ENCODE measurements at places on chromosomes 13 and 19. TPM values are rescaled to one million over a fixed set of nuclear protein-coding genes. Genes with fewer than 3 reads are reported as not detected.

Gene HCST
- 1.2 TPM for total RNA-seq

Gene ZGLP1
- total RNA-seq = 5.0 TPM

Gene LYPD3
- total RNA-seq = 3.6 TPM

Gene IGSF23
- not detected for total RNA-seq

DNA sequence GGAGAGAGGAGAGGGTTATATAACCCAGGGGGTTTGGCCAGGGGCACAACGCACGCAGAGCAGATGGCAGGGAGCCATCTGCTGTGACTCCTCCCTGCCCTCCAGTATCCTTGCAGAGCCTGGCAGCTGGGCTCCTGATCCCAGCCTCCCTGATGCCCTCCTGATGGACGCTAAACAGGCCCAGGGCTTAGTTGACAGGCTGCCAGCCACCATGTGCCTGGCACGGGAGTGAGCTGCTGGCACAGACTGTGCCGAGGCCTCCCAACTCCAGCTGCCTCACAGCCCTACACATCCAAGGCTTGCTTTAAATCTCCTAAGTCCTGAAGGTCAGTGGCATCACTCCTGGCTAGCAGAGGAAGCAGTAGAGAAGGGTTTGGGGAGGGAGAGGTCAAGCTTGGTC lies 16.7 kb downstream of the SYDE1 start:
- DNase-seq = no peak
- peaks cover 21% of the 10 kb centered on the region for H3K4me1 ChIP-seq
- peaks cover 19% of the 10 kb centered on the region for H3K36me3 ChIP-seq
- no peaks in the 10 kb centered on the region for H3K27me3 ChIP-seq
- H3K4me3 ChIP-seq = peak overlapping the region; percentile 90
- no peak overlapping the region for H3K27ac ChIP-seq

GRCh38 chr13:37490176-37490779 lies 108.3 kb downstream of the POSTN start:
- no peaks in the 10 kb centered on the region for H3K36me3 ChIP-seq
- H3K4me3 ChIP-seq = no peak overlapping the region
- no peaks in the 10 kb centered on the region for H3K4me1 ChIP-seq
- no peak overlapping the region for H3K27ac ChIP-seq
- no peaks in the 10 kb centered on the region for H3K27me3 ChIP-seq
- DNase-seq = no peak

DNA sequence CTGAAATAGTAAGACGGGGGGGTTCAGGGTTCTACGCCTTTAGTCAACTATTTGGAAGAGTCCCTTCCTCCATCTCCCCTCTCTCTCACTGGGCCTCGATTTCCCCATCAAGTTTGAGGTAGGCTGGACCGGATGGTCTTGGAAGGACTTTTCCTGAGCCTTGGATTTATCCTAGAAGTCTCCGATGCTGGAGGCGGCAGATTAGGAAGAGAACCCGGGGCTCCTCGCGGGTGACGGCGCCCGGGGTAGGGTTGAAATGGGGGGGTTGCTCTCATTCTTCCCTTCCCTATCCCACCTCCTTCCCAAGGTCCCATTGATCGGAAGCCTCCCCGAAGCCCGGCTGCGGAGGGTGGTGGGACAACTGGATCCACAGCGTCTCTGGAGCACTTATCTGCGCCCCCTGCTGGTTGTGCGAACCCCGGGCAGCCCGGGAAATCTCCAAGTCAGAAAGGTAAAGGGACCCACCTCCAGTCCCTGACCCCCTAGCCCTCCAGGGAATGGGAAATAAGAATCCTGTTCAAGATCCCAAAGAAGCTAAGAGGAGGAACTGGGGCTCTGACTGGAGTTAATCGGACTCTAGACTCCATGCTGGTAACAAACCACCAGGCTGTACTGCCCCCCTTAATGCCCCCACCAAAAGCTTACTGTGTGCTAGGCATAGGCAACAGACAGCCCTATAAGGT lies 781 bp downstream of the QPCTL start:
- H3K27ac ChIP-seq = peak overlapping the region; percentile 79
- H3K36me3 ChIP-seq = peaks cover 22% of the 10 kb centered on the region
- H3K27me3 ChIP-seq = no peaks in the 10 kb centered on the region
- H3K4me3 ChIP-seq = peak overlapping the region; percentile 98

- H3K27me3 ChIP-seq = peaks cover 63% of the 10 kb centered on the region
- no peak for DNase-seq
- H3K36me3 ChIP-seq = no peaks in the 10 kb centered on the region
- no peak overlapping the region for H3K27ac ChIP-seq
- no peaks in the 10 kb centered on the region for H3K4me1 ChIP-seq
These were observed 45.5 kb downstream of the HSPH1 start for GRCh38 chr13:31116224-31116623.

DNA sequence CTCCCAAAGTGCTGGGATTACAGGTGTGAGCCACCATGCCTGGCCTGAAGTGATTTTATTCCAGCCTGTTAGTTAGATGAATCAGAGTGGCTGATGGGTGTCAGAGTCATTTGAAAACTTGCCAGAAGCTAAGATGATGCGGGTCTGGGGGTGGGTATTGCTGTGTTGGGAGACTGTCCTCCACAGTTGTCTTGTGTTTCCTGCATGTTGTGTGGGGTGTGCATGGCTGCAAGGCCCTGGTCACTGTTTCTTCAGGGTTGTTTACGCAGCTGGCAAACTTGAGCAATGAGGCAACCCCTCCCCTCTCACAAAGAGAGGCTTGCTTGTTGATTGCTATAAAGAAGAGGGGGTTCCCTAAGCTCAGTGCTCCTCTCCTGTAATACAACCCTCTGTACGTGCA lies 71.8 kb downstream of the TRPM4 start:
- H3K4me1 ChIP-seq = peaks cover 20% of the 10 kb centered on the region
- DNase-seq = no peak
- no peaks in the 10 kb centered on the region for H3K36me3 ChIP-seq
- H3K4me3 ChIP-seq = no peak overlapping the region
- H3K27ac ChIP-seq = no peak overlapping the region

GRCh38 chr13:86559901-86560300 lies 760.7 kb upstream of the SLITRK6 start:
- no peak for DNase-seq
- H3K4me3 ChIP-seq = no peak overlapping the region

- H3K4me3 ChIP-seq = no peak overlapping the region
- no peak overlapping the region for H3K27ac ChIP-seq
- no peaks in the 10 kb centered on the region for H3K36me3 ChIP-seq
- H3K27me3 ChIP-seq = no peaks in the 10 kb centered on the region
These were observed 1.4 kb upstream of the LRG1 start for GRCh38 chr19:4541114-4541805.

DNA sequence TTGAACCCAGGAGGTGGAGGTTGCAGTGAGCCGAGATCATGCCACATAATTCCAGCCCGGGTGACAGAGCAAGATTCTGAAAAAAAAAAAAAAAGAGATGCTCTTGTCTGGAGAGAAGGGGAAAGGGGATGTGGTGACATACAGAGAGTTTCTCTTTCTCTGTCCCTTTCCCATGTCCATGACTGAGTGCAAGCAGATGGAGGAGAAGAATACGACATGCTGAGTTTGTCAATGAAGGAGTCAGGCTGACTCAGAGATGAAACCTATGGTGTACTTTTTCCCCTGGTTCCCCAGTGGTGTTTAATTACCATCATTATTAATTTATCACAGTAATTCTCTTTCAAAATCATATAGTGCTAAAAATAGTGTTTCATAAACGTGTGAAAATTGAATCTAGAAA lies 448.8 kb downstream of the FOXO1 start:
- no peak for DNase-seq
- H3K4me1 ChIP-seq = no peaks in the 10 kb centered on the region
- H3K36me3 ChIP-seq = no peaks in the 10 kb centered on the region

Data from HCT116 (cell line).